ENCODE measurements at places on chromosomes 6 and 20. TPM values are rescaled to one million over a fixed set of nuclear protein-coding genes. Genes with fewer than 3 reads are reported as not detected.

GRCh38 chr20:50248104-50248641 is 57.5 kb downstream of the CEBPB start:
- peaks cover 10% of the 10 kb centered on the region for H3K27me3 ChIP-seq
- H3K4me1 ChIP-seq = peaks cover 6% of the 10 kb centered on the region
- no peaks in the 10 kb centered on the region for H3K36me3 ChIP-seq
- H3K4me3 ChIP-seq = no peak overlapping the region

- no peak overlapping the region for H3K27ac ChIP-seq
- no peak for DNase-seq
- peaks cover 29% of the 10 kb centered on the region for H3K4me1 ChIP-seq
- H3K27me3 ChIP-seq = no peaks in the 10 kb centered on the region
Observed at GRCh38 chr6:31121131-31121790, 1.0 kb upstream of the CDSN start.

- no peak overlapping the region for H3K27ac ChIP-seq
- peaks cover 15% of the 10 kb centered on the region for H3K36me3 ChIP-seq
- H3K4me3 ChIP-seq = no peak overlapping the region
- H3K27me3 ChIP-seq = no peaks in the 10 kb centered on the region
Observed at GRCh38 chr6:41551086-41551700, 5.0 kb downstream of the FOXP4 start.

DNA sequence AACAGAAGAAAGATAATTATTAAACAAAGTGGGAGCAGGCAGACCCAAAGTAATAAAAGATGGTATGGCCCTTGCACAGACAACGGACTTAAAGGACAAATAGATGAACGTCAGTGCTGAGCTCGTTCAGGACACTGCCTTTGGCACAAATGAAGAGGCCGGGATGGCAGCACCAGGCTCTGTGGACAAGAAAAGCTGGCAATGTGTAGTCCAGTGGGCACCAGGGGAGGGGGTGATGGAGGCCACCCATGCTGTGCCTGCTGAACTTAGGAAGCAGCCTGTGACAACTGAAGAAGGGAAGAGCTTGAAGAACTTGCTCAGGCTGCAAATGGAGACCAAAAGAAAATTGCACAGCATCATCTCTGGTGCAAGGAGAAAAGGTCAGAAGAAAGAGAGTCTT is 131.0 kb downstream of the ANKRD60 start:
- H3K4me3 ChIP-seq = no peak overlapping the region
- H3K36me3 ChIP-seq = no peaks in the 10 kb centered on the region

GRCh38 chr20:17985388-17986018 is 16.7 kb downstream of the MGME1 start:
- H3K4me3 ChIP-seq = no peak overlapping the region
- H3K4me1 ChIP-seq = no peaks in the 10 kb centered on the region
- no peak overlapping the region for H3K27ac ChIP-seq
- peaks cover 36% of the 10 kb centered on the region for H3K36me3 ChIP-seq
- no peak for DNase-seq
- H3K27me3 ChIP-seq = no peaks in the 10 kb centered on the region

DNA sequence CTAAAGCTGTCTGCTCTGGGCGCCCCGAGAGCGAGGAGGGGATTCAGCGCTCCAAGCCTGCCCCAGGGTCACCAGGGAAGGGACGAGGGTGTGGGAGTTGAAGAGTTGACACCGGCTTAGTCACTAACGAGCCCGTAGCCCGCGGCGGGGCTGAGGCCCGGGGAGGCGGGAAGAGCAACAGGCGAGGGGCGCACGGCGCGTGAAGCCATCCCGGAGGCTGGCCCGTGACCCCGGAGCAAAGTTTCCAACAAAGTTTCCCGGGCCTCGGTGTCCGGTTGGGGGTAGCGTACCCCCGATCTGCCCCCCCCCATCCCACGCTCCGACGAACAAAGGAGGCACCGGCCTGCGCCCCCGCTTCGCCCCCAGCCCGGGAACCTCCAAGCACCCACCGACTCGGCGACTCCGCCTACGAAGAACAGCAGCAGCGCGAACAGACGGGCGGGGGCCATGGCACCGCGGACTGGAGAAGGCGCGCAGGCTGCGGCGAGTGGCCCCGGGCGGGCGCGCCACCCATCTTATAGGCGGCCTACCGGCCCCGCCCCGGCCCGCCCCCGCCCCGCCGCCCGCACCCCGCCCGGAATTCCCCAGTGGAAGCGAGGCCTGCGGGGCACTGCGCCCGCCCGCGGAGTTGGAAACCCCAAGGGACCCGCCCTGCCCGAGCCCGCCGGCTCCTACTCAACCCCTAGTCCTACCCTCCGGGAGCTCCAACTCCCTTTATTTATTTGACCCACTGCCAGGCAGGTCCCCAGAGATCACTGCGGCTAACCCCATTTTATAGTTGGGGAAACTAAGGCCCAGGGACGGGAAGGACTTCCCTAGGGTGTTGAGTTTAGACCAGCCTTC is at the start of gene SDC4:
SDC4 (minus strand) TSS at position 489 of the 843 bp plus-strand sequence; CDS start at position 449, 40 bp downstream.
- no peaks in the 10 kb centered on the region for H3K27me3 ChIP-seq
- H3K27ac ChIP-seq = peak within 1 kb of the TSS; percentile 68
- H3K4me3 ChIP-seq = peak within 1 kb of the TSS; percentile 90

DNA sequence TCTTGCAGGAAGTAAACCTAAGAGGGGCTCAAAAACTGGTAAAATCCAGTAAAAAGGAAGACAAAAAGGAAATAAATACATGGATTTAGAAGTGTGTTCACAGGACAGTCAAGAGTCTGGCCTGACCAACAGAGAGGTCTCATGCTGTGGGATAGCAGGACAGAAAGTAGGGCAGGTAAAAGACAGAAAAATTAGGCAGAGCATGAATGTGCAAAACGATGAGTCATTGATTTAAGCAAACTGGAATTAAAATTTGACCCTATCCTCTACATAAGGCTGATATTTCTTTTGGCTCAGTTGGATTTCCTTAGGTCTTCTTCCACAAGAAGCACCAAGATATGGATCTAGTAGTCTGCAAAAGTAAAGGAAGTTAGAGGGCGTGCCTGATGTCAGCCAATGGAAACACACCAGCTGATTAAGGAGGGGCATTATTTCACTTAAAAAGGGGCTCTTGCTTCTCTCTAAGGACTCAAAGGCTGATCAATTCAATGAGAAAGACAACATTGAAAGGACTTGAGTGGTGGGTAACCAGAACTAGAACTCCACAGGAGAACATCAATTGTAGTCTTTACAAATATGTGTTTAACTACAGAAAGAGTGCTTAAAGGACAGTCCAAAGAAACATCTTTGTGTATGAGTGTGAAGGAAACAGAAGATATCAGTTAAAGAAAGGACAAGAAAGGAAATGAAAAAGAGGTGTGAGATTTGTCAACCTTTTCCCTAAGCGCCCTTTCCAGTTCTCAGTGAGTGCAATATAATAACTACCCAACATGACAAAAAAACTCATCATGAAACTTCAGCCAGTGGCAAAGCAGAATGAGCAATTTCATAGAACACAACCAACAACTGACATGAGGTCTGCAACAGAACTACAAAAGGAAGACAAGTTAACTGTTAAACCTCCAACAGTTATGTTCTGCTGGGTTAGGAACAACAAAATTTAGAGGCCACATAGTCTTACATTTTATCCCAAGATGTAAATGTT is 19.4 kb upstream of the MYB start:
- no peak for DNase-seq
- H3K4me1 ChIP-seq = no peaks in the 10 kb centered on the region
- H3K4me3 ChIP-seq = no peak overlapping the region
- H3K27me3 ChIP-seq = no peaks in the 10 kb centered on the region

GRCh38 chr6:158869826-158870648 is 50.9 kb upstream of the EZR start:
- H3K27me3 ChIP-seq = no peaks in the 10 kb centered on the region
- H3K36me3 ChIP-seq = no peaks in the 10 kb centered on the region
- peak overlapping the region; percentile 38 for H3K27ac ChIP-seq

DNA sequence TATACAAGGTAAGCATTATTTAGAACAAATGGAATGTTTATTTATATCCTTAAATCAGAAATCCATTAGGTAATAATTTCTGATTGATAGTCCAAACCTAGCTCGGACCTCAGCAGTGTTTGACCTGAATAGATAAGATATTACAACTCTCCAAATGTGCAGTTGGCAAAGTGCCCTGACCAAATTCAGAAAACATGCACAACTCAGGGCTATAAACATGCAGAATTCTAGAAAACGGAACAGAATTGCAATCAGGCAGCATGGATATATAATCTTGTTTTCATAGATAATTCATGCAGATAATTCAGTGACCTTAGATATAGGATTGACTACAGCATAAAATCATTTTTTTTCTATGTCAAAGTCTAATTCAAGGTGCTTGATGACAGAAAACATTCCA is 626.6 kb upstream of the CITED2 start:
- no peak for DNase-seq
- H3K27ac ChIP-seq = no peak overlapping the region
- H3K27me3 ChIP-seq = no peaks in the 10 kb centered on the region
- H3K4me3 ChIP-seq = no peak overlapping the region
- peaks cover 6% of the 10 kb centered on the region for H3K4me1 ChIP-seq

GRCh38 chr6:104597541-104598050 is 262.1 kb downstream of the HACE1 start:
- no peaks in the 10 kb centered on the region for H3K27me3 ChIP-seq
- no peak overlapping the region for H3K27ac ChIP-seq
- no peak overlapping the region for H3K4me3 ChIP-seq
- no peaks in the 10 kb centered on the region for H3K36me3 ChIP-seq
- no peaks in the 10 kb centered on the region for H3K4me1 ChIP-seq

DNA sequence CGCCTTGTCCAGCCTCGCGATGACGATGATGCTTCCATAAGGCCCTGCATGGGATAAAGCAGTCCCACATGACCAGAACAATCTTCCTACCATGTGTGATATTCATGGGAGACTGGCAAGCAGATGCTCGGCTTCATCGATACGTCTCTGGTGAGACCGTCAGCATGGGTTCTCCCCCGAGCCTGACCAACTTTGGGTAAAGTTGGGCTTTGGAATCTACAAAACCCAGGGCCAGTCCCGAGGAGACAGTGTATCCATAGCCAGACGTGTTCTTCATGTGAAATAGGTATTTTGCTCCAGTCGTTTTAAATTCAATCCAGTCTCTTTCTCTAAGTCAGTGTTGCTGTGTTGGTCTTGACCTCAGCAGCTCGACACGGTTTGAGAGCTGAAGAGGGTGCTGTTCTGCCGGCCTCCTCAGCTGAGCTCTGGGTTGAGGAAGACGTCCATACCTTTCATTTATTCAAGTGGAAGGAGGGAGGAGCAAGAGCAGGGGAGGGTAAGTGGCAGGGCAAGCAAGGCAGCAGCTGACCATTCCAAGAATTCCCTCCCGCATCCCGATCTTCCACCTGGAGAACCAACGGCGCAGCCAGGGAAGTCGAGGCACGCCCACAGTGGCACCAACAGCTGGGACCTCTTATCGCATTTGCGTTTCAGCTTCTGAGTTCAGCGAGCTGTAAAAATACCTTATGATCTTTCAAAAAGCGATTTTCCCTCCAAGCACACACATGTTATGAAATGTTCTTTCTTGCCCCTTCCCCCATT is 64.0 kb upstream of the THBS2 start:
- no peak for DNase-seq
- H3K27me3 ChIP-seq = no peaks in the 10 kb centered on the region
- 0 out of 2 replicates have a peak overlapping the region, but pooled peaks have one; percentile 45 for H3K4me3 ChIP-seq

GRCh38 chr6:46501136-46502089 is 10.2 kb upstream of the RCAN2 start:
- no peaks in the 10 kb centered on the region for H3K27me3 ChIP-seq
- no peaks in the 10 kb centered on the region for H3K4me1 ChIP-seq
- H3K27ac ChIP-seq = no peak overlapping the region

GRCh38 chr6:36753671-36754405 is 56.2 kb downstream of the RAB44 start:
- H3K4me3 ChIP-seq = no peak overlapping the region
- H3K27me3 ChIP-seq = no peaks in the 10 kb centered on the region
- peak; percentile 49 for DNase-seq
- peaks cover 2% of the 10 kb centered on the region for H3K4me1 ChIP-seq
- H3K36me3 ChIP-seq = no peaks in the 10 kb centered on the region

The HRH3 gene
- total RNA-seq = 0.15 TPM

The FKBP1C gene
- total RNA-seq = 1.1 TPM

The FIG4 gene
- total RNA-seq = 5.6 TPM

The PHACTR2 gene
- 57.1 TPM for total RNA-seq
